ENCODE measurements at places on chromosomes 1 and 21. TPM values are rescaled to one million over a fixed set of nuclear protein-coding genes. Genes with fewer than 3 reads are reported as not detected.

UBL4B gene
- not detected for total RNA-seq

GRCh38 chr1:209756615-209757445 lies 977 bp downstream of the TRAF3IP3 start:
- peak; percentile 16 for DNase-seq

GRCh38 chr1:216630532-216630931 lies 92.7 kb downstream of the ESRRG start:
- no peak for DNase-seq

PPIAL4G gene
- not detected for total RNA-seq

DNA sequence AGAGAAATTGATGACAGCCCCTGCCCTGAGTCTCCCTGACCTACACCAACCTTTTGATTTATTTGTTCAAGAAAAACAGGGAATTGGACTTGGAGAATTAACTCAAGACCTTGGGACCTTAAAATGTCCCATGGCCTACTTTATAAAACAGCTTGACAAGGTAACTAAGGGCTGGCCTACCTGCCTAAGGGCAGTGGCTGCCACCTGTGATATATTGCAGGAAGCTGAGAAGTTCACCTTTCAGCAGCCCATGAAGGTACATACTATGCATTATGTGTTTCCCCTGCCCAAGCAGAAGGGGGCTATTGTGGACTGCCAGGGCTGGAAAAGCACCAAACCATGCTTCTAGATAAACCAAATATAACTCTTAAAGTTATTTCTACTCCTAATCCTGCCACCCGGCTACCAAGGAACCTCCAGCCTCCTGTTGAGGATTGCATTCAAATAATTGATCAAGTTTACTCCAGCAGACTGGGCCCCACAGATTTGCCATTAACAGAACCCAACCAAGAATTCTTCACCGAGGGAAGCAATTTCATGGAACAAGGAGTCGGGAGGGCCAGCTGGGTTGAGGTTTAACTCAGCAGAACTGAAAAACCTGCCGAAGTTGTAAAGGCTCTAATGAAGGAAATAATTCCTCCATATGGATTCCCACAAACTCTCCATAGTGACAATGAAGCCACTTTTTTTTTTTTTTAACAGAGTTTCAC lies 28.2 kb downstream of the LACTBL1 start:
- no peak for DNase-seq
